ENCODE measurements at places on chromosomes 2 and 18.

- DNase-seq: no peak
Measured at GRCh38 chr2:179850188-179850587, 11.2 kb downstream of the ZNF385B start.

- DNase-seq: no peak
Measured at GRCh38 chr18:58785171-58785805, 79.4 kb upstream of the ZNF532 start.

DNA sequence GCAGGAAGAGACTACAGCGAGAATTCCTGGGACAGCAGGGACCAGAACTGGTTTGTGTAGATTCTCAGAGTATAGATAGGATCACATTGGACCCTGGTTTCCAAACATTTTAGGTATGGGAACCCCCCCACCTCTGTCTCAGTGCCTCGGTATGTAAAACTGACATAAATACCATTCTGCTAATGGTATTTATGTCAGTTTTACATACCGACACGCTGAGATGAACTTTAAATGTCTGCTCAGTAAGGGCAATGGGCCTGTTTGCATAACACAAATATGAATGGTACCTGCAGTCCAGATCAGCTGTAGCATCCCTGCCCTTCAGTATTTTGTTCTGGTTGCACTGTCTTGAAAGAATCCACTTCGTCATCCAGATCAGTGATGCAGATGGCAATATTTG is 73.2 kb downstream of the WDSUB1 start:
- no peak for DNase-seq

- no peak for DNase-seq
Measured at GRCh38 chr2:147558620-147559019, 286.2 kb upstream of the ACVR2A start.

GRCh38 chr2:199431746-199432213 is 26.0 kb downstream of the SATB2 start:
- DNase-seq: no peak

- no peak for DNase-seq
Measured at GRCh38 chr18:14947482-14948162, 199.7 kb downstream of the ANKRD30B start.

GRCh38 chr2:607172-607571 is 70.0 kb downstream of the TMEM18 start:
- DNase-seq: no peak

All from activated CD4-positive, alpha-beta T cell treated with anti-CD3 and anti-CD28 coated beads, Interleukin-2, amount 50 U/mL, for 48 hours (primary cell).